ENCODE measurements at places on chromosomes 12 and 14. TPM values are rescaled to one million over a fixed set of nuclear protein-coding genes. Genes with fewer than 3 reads are reported as not detected.

Gene PITPNM2
- polyA plus RNA-seq, result 5.7 TPM

Gene GNB3
- 19.1 TPM for polyA plus RNA-seq

Gene IL23A
- polyA plus RNA-seq, result 3.1 TPM

Gene SERPINA12
- 0.25 TPM for polyA plus RNA-seq

Gene PHLDA1
- polyA plus RNA-seq, result 37.2 TPM

Gene GPHN
- 14.8 TPM for polyA plus RNA-seq

Gene DTX1
- 2.3 TPM for polyA plus RNA-seq

Gene PIANP
- polyA plus RNA-seq, result 0.95 TPM

Gene MYF5
- not detected for polyA plus RNA-seq

Gene USP44
- not detected for polyA plus RNA-seq

Gene HOXC6
- 12.1 TPM for polyA plus RNA-seq

Gene MGAT4C
- 4.9 TPM for polyA plus RNA-seq

Gene KRT85
- polyA plus RNA-seq, result not detected

Gene RFX4
- not detected for polyA plus RNA-seq

All from hepatocyte (in vitro differentiated cells).